ENCODE measurements at places on chromosomes 6 and 20. TPM values are rescaled to one million over a fixed set of nuclear protein-coding genes. Genes with fewer than 3 reads are reported as not detected.

DNA sequence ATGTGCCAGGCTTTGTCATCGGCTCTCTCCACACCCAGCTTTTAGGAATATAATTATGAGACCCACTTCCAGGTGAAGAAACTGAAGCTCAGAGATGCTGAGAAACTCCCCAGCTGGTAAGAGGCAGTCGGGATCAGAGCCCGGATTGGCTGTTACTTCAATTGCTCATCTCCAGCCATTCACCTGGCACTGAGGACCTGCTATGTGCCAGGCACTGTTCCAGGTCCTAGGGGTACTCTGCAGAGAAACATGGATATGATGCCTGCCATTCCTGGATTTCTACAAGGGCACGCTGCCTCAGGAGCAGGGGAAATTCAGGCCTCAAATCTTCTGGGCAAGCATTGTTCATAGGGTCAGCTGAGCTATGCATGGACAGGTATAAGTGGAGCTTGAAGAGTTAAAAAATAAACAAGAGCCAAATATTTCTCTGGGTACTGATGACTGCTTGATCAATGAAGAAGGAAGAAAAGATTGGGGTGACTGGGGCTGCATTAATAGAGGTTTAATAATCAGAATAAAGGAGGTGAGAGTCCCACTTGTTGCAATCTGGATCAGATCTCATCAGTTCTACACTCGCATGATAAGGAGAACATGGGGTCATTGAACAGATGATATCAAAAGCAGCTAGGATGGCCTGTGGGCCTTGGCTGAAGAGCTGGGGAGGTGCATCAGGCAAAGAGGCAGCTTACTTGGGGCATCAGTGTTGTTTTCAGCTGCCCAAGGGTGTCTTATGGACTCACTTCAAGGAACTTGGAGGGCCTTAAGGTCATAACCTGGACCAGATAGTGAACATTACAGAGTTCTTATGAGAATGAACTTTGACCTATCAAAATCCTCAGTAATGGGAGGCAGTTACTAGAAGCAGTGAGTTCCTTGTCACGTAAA lies 80.9 kb upstream of the TOX2 start:
- 0 out of 2 replicates have a peak, but pooled peaks cover 3% of the 10 kb centered on the region for H3K27me3 ChIP-seq
- H3K4me3 ChIP-seq = no peak overlapping the region
- no peaks in the 10 kb centered on the region for H3K36me3 ChIP-seq
- no peak for DNase-seq
- H3K27ac ChIP-seq = no peak overlapping the region

DNA sequence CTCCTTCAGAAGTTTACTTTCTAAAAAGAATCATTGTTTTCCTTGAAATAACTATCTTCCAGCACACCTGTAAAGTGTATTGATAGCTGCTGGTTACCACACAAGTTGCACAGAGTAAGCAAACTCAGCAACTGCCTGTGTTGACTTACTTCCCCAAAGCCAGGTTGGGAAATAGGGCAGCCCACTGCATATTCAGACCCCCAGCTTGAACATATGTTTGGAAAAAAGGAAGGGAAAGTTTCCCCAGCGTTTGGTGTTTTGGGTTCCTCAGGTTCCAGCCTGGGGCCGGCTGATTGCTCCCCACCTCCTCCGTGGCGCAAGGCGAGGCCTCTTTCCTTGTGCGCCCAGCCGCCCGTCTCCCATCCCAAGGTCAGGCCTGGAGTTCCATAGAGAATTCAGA lies 70.1 kb upstream of the QKI start:
- H3K4me1 ChIP-seq = peaks cover 8% of the 10 kb centered on the region
- no peak overlapping the region for H3K27ac ChIP-seq
- H3K36me3 ChIP-seq = no peaks in the 10 kb centered on the region
- no peak overlapping the region for H3K4me3 ChIP-seq
- no peak for DNase-seq

GRCh38 chr6:36999751-37000125 lies 5.7 kb upstream of the FGD2 start:
- H3K4me1 ChIP-seq = no peaks in the 10 kb centered on the region
- DNase-seq = no peak
- H3K4me3 ChIP-seq = no peak overlapping the region

GRCh38 chr6:167244064-167244960 lies 46.8 kb upstream of the UNC93A start:
- no peak overlapping the region for H3K4me3 ChIP-seq
- H3K27ac ChIP-seq = no peak overlapping the region
- H3K27me3 ChIP-seq = peaks cover 72% of the 10 kb centered on the region
- no peaks in the 10 kb centered on the region for H3K4me1 ChIP-seq
- no peak for DNase-seq

Gene EPHA7
- 0.57 TPM for total RNA-seq

Gene RNF182
- total RNA-seq = 0.13 TPM

Gene WFDC10B
- not detected for total RNA-seq

Gene VIP
- not detected for total RNA-seq

Gene SEC23B
- total RNA-seq = 78.5 TPM
